ENCODE measurements at places on chromosomes 12 and 14. TPM values are rescaled to one million over a fixed set of nuclear protein-coding genes. Genes with fewer than 3 reads are reported as not detected.

DNA sequence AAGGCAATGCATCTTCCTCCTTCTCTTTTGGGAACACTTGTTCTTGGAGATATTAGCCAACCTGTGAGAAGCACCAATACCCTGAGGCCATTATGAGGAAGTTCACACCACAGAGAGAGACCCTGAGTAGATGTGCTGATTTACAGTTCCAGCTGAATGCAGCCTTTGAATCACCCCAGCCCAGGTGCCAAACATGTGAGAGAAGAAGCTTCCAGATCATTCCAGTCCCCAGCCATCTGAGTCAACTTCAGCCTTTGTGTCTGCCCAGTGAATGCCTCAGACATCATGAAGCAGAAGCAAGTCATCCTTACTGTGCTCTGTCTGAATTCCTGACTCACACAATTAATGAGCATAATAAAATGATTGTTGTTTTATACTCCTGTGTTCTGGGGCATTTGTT lies 25.1 kb downstream of the C12orf42 start:
- no peaks in the 10 kb centered on the region for H3K4me1 ChIP-seq
- H3K4me3 ChIP-seq, result no peak overlapping the region
- no peak for DNase-seq
- no peaks in the 10 kb centered on the region for H3K27me3 ChIP-seq

NKX2-1 gene
- not detected for total RNA-seq

GSKIP gene
- 23.7 TPM for total RNA-seq

GRCh38 chr12:76747245-76747644 lies 16.7 kb upstream of the ZDHHC17 start:
- no peak overlapping the region for H3K27ac ChIP-seq
- DNase-seq, result no peak
- H3K36me3 ChIP-seq, result no peaks in the 10 kb centered on the region
- no peaks in the 10 kb centered on the region for H3K27me3 ChIP-seq
- no peak overlapping the region for H3K4me3 ChIP-seq
- no peaks in the 10 kb centered on the region for H3K4me1 ChIP-seq

B4GALNT3 gene
- total RNA-seq, result 3.1 TPM

KLC1 gene
- total RNA-seq, result 141 TPM

GRCh38 chr14:29236401-29236800 lies 469.8 kb downstream of the FOXG1 start:
- H3K27me3 ChIP-seq, result no peaks in the 10 kb centered on the region
- no peaks in the 10 kb centered on the region for H3K36me3 ChIP-seq
- H3K4me1 ChIP-seq, result no peaks in the 10 kb centered on the region
- DNase-seq, result no peak
- H3K27ac ChIP-seq, result no peak overlapping the region

LPAR5 gene
- 11.4 TPM for total RNA-seq

DNA sequence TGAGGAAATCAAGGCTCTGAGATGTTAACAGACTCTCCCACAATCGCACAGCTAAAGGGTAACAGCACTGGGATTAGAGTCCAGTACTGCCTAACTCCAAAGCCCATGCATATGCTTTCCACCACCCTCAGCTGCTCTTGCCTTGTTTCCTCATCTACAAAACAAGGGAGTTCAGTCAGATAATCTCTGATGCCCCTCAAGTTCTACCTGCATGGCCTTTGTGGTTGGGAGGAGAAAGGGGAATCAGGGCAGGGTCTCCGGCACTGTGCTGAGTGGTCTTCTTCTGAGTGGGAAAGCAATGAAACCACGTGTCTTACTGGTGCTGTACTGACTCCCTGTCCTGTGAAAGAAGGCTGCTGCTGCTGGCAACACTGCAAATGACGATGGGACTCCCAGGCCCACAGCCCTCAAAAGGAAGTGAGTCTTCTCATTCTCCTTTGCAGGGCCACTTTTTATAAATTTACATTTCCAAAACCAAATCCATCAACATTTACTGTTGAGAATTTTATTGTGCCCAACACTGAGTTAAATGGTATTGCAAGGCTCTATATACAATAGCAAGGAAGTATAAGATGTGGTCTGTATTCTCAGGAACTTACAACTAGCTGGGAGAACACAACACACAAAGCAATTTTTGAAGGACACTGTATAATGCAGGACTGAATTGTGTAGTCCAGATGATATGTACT lies 19.7 kb upstream of the DUSP16 start:
- no peak overlapping the region for H3K27ac ChIP-seq
- no peak for DNase-seq
- H3K4me3 ChIP-seq, result no peak overlapping the region
- no peaks in the 10 kb centered on the region for H3K36me3 ChIP-seq
- H3K4me1 ChIP-seq, result no peaks in the 10 kb centered on the region

PTGDR gene
- 0.66 TPM for total RNA-seq

TMED8 gene
- 22.2 TPM for total RNA-seq

DNA sequence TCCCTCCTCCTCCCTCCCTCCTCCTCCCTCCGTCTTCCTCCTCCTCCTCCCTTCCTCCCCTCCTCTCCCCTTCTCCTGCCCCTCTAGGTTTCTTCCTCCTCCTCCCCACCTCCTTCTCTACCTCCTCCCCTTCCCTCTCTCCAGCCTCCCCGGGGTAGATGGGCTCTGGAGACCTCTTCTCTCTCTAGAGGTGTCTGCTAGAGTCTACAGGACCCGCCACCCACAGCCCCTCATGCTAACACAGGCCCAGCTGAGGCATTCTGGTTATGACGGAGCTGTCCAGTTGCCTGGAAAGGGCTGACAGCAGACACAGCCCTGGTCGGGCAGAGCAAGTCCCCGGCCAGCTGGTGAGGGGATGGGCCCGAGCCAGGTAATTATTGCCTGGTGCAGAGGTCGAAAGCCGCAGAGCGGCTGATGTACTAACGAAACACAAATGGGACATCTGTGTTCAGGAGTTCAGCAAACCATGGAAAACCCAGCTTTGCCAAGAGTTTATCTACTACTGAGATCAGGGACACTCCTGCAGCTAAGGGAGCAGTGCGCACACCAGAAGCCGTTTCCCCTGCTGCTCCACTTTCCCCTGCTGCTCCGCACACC lies 96.2 kb downstream of the PAPOLA start:
- H3K27ac ChIP-seq, result no peak overlapping the region
- peaks cover under 1% of the 10 kb centered on the region for H3K4me1 ChIP-seq
- no peak overlapping the region for H3K4me3 ChIP-seq
- H3K36me3 ChIP-seq, result no peaks in the 10 kb centered on the region
- H3K27me3 ChIP-seq, result no peaks in the 10 kb centered on the region

GRCh38 chr12:9064815-9065606 lies 50.7 kb downstream of the A2M start:
- H3K4me1 ChIP-seq, result peaks cover 10% of the 10 kb centered on the region
- peak overlapping the region; percentile 16 for H3K4me3 ChIP-seq
- H3K27ac ChIP-seq, result no peak overlapping the region
- no peaks in the 10 kb centered on the region for H3K36me3 ChIP-seq
- H3K27me3 ChIP-seq, result no peaks in the 10 kb centered on the region
- DNase-seq, result no peak

- H3K4me3 ChIP-seq, result no peak overlapping the region
- no peak overlapping the region for H3K27ac ChIP-seq
- H3K4me1 ChIP-seq, result peaks cover 9% of the 10 kb centered on the region
- no peaks in the 10 kb centered on the region for H3K36me3 ChIP-seq
- no peak for DNase-seq
Observed at GRCh38 chr14:60332869-60333268, 83.8 kb downstream of the PPM1A start.

GRCh38 chr12:5333096-5333495 lies 98.8 kb upstream of the NTF3 start:
- H3K4me3 ChIP-seq, result no peak overlapping the region
- no peak for DNase-seq
- H3K4me1 ChIP-seq, result no peaks in the 10 kb centered on the region
- H3K27ac ChIP-seq, result no peak overlapping the region
